ENCODE measurements at places on chromosomes 12 and 14.

GRCh38 chr12:1115484-1116231, 124.6 kb downstream of the ERC1 start:
- no peak for DNase-seq

DNA sequence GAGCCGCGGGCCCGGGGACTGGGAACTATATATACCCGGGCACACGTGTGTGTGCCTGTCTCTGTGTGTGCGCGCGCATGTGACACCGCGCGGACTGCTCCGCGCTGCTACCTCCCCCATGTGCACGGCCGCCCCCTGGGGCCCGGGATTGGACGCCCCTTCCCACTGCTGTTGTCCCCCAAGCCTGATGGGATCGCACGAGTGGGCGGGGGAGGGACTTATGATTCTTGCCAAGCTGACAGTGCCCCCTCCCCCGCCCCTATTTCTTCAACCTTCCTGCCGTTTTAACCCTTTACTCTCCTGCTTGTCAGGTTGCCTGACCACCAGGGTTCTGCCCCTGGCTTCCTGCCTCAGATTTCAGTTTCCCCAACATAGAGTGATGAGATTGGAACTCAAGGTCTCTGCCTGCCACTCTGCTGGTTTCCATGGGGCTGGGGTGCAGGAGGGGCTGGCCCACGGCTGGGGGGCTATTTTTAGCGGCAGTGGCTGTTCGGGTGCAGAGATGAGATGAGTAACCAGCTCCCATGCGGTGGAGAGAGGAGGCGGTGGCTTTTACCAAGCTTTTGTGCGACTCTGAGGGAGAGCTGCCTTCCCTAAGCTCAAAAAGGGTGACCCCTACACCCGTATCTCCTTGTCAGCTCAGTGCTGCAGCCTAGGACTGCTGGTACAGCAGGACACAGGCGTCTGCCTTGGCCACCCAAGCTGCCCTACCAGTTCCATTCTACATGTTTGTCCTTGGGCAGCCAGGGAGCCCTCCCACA, at the start of gene DDN:
DDN (minus strand) TSS at position 5 of the 761 bp plus-strand sequence. CDS start 88 bp downstream, outside the sequence.
- DNase-seq, result no peak

DNA sequence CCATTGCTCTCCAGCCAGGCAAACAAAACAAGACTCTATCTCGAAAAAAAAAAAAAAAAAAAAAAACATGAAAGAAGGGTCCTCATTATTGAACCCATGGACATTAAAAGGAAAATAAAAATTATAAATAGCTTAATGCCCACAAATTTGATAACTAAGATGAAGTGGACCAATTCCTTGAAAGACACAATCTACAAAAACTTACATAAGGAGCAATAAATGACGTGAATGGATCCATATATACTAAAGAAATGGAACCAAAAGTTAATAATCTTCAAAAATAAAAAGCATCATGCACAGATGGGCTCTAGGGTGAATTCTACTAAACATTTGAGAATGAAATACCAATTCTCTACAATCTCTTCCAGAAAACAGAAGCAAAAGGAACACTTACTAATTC, 47.7 kb upstream of the AP4S1 start:
- no peak for DNase-seq

- DNase-seq, result peak; percentile 22
These were observed 16.7 kb upstream of the CD163L1 start for GRCh38 chr12:7460375-7461259.

DNA sequence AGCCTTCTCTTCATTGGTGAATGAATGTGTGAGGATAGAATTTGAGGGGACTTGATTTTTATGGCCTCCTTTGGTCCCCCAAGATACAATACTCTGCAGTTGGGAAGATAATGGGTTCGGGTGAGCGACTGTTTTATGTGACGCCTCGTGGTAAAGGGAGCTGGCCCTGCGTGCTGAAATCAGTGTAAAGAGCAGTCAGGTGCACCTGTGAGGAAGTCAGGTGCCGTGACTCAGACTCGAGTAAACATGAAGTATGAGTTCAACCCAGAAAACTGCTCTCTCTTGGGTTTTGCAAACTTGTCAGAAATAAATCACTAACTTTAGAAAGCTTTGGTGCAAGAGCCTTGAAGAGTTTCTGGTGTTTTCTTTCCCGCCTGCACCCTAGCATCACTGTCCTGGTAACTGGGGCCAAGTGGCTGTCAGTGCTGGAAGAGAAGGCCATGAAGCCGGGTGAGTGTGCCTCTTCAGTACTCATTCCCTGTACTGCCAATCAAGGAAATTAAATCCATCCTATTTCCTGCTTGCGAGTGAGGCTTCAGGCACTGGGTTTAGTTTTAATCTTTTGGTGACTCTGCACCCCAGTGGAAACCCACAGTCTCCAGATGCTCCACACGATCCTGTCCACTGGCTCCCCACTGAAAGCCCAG, 59.2 kb downstream of the AACS start:
- DNase-seq, result no peak

DNA sequence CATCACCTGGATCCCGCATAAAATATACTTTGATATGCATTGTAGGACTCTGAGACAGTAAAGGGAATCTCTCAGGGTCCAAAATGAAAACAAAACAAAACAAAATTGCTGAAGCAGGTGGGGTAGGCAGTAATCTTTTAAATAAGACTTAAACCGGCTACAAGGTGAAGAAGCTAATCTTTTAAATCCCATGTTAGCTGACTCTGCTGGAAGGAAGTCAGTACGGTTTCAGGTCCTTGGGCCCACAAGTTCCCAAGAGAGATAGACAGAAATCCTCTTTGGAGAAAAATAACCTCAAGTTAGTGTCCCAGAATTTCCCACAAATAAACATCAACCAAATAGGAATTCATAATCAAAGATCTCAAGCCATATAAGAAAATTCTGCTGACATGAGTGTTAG, 5.0 kb upstream of the EPS8 start:
- DNase-seq, result no peak

- no peak for DNase-seq
These were observed 761 bp upstream of the NDRG2 start for GRCh38 chr14:21025371-21026273.

DNA sequence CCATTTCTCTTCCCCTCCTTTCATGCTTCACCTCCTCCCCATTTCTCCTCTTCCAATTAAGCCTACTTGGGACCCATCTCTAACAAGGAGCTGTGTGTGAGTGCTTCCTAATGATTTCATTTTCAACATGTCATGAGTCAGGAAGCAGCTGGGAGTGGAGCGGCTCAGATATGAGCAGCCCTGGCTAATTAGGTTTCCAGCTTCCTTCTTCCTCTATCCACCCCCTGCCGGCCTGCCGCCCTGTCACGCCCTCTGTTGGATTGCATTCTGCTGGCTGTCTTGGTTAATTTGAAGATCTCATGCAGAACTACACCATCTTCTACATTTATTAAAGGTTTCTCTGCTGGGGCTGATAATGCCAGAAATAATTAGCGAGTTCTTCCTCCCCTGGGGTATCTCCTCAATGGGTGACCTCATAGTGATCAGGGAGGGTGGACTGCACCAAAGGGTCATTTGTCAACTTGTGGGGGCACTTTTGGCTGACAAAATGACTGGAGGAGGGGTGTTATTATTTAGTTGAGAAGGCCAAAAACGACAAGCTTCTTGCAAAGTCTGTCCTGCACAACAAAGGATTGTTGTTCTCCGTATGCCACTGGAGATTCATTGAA, 300.9 kb upstream of the SRRM4 start:
- DNase-seq, result no peak

- DNase-seq, result peak; percentile 10
These were observed 124.0 kb downstream of the NDUFA12 start for GRCh38 chr12:94879542-94879941.

- DNase-seq, result no peak
These were observed 401.6 kb downstream of the FOXG1 start for GRCh38 chr14:29168149-29168548.

GRCh38 chr12:71662849-71663560, 643 bp downstream of the ZFC3H1 start:
- peak; percentile 9 for DNase-seq

DNA sequence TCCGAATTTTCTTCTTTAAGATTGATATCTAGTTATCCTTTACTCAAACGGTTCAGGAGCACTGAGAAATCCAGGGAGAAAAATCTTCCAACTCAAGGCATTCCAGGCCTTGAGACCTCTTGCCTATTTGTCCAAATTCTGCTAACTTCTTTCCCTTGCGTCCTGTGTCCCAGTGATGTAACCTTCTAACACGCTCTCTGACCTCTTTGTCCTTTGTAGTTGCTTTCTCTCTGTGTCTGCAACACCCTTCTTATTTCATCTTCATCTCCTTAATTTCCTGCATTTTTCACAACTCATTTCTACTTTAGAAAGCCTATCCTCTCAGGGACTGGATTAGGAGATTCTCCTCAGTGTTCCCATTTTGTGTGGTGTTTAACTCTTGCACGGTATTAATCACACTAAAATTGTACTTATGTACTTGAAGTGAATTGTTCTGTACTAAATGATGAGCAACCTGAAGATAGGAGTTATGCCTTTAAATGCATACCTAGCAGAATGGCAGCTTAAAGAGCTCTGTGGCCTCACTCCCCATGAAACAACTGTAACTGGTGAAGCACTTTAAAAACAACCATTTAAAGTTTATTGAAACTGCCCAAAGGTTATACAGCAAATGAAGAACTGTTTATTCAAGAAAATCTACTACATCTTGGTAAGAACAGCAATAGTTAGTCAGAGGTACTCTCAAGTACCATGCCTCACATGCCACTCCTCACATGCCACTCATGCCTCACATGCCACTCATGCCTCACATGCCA, 7.4 kb upstream of the SNAPC1 start:
- no peak for DNase-seq

- peak; percentile 90 for DNase-seq
These were observed 227.2 kb downstream of the DACT1 start for GRCh38 chr14:58864751-58865513.

DNA sequence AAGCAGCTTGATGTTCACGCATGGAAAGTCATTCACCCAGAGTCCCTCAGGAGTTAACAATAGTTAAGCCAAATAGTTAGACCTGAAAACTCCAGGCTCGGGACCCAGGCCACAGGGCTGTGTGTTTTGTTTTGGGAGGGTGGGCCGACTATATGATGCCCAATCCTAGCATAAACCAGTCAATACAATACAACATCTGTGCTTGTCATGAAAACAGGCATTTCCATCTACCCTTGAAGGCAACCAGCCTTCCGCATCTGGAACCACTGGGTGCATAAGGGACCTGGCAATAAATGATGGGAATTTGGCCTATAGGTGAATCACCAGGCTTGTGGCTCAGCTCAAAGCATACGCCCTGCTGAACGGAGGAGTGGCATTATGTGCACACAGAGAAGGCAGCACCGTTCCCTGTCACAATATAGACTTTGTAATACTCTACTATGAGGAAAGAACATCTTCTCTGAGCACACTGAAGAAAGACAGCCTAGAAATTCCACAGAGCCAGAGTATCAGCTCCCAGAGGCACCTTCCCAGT, 91.0 kb upstream of the FOXN3 start:
- DNase-seq, result no peak
